ENCODE measurements at places on chromosomes 11 and 22.

DNA sequence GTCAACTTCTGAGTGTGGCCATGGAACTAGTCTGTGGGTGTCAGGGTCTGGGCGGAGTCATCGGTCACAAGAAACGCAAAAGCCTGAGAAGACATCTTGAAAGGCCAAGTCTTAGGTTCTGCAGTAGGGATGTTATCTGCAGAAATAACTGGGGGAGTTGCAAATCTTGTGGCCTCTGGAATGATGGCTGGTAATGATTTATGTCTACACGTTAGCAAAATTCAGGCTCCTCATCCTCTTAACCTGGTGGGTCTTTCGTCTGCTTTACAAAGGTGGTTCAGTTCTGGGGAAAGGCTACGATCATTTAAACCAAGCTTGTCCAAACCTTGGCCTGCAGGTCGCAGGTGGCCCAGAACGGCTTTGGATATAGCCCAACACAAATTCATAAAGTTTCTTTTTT, 7.4 kb upstream of the CYB5R3 start:
- no peak for DNase-seq

- no peak for DNase-seq
These were observed at the start of gene OR52N2 for GRCh38 chr11:5808500-5809121. Gene OR52N2, plus strand, starts transcription at chr11:5808924. Its CDS starts 11,412 bp downstream, at chr11:5820336.

DNA sequence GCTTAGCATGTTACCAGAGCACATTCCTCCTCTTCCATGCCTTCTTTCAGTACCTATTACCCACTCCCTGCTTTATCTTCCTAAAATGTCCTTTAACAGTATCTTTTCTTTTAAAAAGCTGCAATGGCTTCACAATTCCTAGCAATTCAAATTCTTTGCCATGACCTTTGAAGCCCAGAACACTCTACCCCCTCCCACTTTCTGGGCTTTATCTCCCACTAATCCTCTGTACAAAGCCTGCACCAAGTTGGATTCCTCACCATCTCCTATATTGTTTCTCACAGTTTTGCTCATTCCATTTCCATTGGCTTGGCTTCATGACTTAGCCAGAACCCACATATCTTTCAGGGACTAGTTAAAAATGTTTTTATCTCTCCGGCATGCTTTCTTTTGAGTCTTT, 80.9 kb downstream of the FAM76B start:
- DNase-seq, result no peak

GRCh38 chr22:33699176-33699575, 221.1 kb downstream of the LARGE1 start:
- DNase-seq, result no peak

- DNase-seq, result no peak
These were observed 69.2 kb downstream of the SLC36A4 start for GRCh38 chr11:93128574-93128973.

- DNase-seq, result no peak
These were observed 3.8 kb downstream of the CD81 start for GRCh38 chr11:2380807-2381350.

DNA sequence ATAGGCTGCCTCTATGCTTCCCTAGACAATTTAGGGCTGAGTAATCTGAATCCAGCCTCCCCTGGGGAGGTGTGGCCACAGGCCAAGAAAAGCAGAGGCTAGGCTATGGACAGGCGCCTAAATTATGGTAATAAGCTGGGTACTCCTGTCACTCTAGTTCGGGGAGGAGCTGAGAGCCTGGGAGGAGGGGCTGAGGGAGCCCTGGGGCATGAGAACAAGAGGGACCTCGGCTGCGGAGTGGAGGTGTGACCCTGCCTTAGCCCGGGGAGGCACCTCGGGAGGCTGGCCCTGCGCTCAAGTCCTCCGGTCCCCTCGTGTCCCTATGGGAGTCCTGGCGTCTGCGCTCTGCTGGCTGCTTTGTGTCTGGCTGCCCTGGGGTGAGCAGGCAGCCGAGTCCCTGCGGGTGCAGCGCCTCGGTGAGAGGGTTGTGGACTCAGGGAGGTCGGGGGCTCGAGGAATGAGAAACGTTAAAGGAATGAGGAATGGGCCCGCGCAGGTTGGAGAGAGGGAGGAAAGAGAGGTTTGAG, at the start of gene OTOG:
OTOG (plus strand) TSS at position 209 of the 527 bp plus-strand sequence; CDS start at position 323, 114 bp downstream.
- DNase-seq, result no peak

DNA sequence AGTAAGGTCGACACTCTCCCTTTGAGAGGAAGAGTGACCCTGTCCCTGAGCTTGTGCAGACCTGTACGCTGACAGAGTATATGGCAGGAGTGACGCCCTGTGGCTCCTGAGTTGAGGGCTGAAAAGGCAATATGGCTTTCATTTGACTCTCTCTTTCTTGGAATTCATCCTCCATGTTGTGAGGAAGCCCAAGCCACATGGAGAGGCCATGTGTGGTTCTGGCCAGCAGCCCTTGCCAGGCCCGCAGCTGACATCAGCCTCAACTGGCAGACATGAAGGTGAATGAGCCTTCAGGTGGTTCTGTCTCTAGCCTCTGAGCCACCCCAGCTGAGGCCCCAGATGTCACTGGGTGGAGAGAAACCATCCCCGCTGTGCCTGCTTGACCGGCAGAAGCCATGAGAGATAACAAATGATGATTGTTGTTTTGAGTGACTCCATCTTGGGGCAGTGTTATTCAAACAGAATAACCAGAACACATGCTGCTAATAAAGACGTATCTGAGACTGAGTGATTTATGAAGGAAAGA, 31.9 kb downstream of the SMIM38 start:
- no peak for DNase-seq

GRCh38 chr22:22935056-22935545, 47.5 kb downstream of the IGLL5 start:
- DNase-seq, result no peak

DNA sequence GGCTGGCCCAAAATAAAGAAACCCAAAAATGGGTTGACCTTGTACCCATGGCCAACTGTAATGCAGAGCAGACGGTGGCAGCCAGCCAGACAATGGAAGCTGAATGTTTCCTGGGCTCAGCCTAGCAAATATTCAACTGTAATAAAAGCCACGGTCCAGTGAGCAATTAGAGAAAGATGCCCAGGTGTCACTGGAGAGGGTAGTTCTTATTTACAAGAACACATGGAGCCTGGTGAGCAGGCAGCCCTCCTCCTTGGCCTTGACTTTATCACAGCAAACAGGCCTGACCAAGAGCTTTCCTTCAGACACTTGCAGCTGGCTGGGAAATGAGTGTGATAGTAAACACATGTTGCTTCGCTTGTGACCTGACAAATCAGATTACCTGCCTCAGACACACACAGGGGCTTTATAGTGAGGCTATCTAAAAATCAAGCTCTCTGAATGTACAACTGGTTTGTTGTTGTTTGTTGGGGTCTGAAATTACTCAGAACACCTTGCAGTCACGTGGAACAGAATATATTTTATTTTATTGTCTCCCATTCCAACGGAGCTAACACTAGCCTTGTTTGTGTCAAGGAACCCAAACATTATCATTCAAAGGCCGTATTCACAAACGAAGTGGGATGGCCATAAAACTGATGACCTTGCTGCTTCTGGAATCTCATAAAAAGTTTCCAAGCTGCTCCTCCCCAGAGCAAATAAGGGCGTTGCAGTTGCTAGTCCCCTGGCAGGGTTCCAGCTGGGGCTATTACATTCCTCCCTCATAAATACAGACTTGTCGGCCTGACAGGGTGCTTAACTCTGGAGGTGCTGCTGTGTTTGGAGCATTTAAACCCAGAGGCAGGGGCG, 161.1 kb downstream of the BBOX1 start:
- DNase-seq, result peak; percentile 15

- no peak for DNase-seq
These were observed 84.7 kb downstream of the MAML2 start for GRCh38 chr11:96257972-96258934.

DNA sequence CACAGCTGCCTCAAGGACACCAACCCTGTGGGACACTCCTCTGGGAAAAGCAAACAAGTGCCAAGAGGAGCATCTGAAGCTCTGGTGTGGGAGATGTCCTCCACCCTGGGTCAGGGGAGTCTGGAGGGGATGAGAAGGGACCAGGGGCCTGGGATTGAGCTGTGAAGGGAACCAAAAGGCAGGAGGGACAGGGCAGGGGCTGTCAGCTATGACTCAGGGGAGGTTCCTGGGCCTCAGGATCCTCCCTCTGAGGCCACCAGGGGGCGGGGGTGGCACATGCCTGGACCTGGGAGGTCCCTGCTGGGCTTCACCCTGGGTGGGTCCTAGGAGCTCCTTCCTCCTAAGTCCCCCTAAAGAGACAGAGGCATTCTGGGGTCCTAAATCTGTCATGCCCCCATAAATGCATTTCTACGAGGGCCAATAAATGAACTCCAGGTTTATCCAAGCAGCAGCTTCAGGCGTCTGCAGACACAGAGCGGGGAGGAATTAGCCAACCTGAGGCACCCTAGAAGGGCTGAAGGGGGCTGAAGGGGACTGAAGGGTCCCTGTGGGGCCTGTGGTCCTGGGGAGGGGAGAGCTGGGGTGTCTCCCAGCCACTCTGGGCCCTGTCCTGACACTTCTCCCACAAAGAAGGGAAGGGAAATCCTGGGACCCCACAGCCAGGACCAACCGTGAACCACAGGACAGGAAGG, 31.9 kb upstream of the IGLL5 start:
- DNase-seq, result no peak

GRCh38 chr22:36002084-36002483, 26.5 kb downstream of the RBFOX2 start:
- DNase-seq, result no peak

DNA sequence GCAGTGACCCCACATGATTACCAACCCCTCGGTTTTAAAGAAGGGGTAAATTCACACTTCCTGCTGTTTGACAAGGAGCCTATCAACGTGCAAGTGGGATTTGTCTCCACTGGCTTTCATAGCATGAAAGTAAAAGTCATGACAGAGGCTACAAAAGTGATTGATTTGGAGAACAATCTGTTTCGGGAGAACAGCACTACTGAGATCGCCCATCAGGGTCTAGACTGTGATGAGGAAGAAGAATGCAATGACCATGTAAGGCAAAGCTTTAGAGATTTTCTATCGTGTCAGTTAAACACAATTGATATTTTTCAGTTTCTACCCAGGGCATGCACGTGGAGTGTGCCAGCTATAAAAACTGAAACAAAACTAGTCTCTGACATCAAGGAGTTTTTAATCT, 41.7 kb downstream of the HORMAD2 start:
- no peak for DNase-seq

GRCh38 chr11:93952082-93952780, 68.9 kb upstream of the HEPHL1 start:
- DNase-seq, result no peak

- DNase-seq, result no peak
These were observed 2.7 kb downstream of the PELI3 start for GRCh38 chr11:66469441-66469840.

DNA sequence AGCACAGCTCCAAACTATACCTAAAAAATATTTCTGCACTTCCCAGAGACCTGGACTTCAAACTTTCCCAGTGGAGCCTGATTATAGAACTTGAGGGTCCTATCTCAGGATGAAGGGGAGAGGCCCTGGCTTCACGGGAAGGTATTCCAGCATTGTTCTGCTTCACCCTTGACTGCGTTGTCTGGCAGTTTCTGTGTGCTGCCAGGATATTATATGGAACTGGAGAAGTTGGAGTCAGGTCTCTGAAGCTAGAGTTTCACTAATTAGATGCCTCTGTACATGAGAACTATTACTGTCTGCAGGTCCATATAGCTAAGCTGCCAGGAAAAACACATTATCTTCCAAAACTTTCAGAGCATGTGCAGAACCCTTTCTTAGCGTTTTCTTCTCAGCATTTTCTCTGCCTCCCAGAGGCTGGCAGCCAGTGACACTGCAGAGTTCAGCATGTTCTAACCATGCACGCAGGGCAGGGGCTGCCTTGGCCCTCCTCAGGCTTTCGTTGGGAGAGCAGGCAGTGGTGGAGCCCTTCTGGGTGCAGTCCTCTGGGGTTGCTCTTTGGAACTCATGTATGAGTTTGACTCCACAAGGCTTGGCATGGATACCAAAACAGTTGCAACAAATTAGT, 99.3 kb downstream of the CWC15 start:
- DNase-seq, result no peak

- DNase-seq, result no peak
These were observed 96.2 kb downstream of the TEAD1 start for GRCh38 chr11:12770435-12770834.

GRCh38 chr22:46551321-46551720, 13.9 kb upstream of the CELSR1 start:
- DNase-seq, result no peak

GRCh38 chr22:44895296-44896055, 114.3 kb downstream of the PHF21B start:
- no peak for DNase-seq

DNA sequence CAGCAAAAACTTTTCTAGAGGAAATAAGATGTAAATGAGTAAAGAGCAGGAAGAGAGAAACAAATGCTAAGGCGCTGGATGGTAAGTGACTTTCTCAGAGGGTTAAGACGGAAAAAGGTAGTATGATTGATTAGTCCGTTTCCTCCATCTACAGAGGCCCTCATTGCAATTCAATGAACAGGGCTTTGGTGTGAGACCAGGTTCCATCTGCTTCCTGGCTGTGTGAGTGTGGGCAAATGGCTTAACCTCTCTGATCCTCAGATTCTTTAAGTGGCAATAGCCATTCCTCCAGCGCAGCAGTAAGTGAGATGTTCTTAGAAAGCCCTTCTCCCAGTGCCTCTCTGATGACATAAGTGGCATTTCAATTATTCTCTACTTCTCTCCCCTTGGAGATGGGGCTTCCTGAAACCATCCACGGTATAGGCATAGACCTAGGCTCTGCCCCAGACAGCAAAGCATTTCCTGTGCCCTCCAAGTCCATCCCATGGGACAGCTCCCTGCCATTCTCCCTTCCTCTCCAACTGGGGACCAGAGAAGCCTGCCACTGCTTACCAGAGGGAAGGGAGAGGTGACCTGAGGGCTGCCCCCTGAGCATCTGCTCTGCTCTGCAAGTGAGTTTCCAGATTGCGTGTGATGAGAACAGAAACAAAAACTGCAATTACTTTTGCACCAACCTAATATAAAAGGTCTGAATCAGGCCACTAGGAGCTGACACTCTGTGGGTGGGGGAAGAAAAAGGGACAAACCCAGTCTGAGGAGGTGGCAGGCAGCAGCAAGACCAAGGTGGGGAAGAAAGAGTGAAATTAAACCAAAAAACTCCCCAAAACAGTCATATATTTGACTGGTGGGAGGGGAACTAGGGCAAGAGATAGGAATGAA, 12.7 kb upstream of the CD44 start:
- no peak for DNase-seq

GRCh38 chr22:23098718-23099530, 28.6 kb downstream of the GNAZ start:
- no peak for DNase-seq

DNA sequence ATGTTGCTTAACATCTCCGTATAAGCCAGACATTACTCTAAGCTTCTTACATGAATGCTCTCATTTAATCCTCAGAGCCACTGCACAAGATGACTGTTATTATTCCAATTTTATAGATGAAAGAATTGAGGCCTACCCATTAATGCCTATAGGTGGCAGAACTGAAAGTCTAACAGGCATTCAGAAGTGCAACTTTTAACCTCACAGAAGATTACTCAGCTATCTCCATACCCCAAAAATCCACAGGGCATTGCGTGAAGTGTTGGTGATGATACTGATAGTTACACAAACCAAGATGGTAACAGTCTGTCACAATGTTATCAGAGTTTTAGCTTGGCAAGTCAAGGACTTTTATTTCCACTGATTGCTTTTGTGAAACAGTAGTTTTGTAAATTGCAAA, 130.5 kb downstream of the ARHGAP42 start:
- DNase-seq, result no peak

- no peak for DNase-seq
These were observed 2.3 kb downstream of the CBX7 start for GRCh38 chr22:39149915-39150847.
